A549 treated with Hydrocortisone at 1 μM for 4 hours (cell line): ENCODE measurements at places on chromosomes 3 and 15. TPM values are rescaled to one million over a fixed set of nuclear protein-coding genes. Genes with fewer than 3 reads are reported as not detected.

STAG1 gene
- total RNA-seq, result 7.7 to 12.0 TPM (median 9.2 TPM) in 5 replicates

NR1I2 gene
- total RNA-seq, result not detected in 5 replicates

COL6A5 gene
- total RNA-seq, result not detected in 5 replicates

GOLGA8K gene
- total RNA-seq, result 0.53 to 0.85 TPM (median 0.60 TPM) in 5 replicates

IL17RD gene
- total RNA-seq, result 0.54 to 1.4 TPM (median 1.1 TPM) in 5 replicates

RPUSD3 gene
- total RNA-seq, result 51.9 to 63.3 TPM (median 60.5 TPM) in 5 replicates

FRMD5 gene
- 2.0 to 2.9 TPM (median 2.5 TPM) in 5 replicates for total RNA-seq

CMTM8 gene
- total RNA-seq, result 9.8 to 13.3 TPM (median 12.0 TPM) in 5 replicates

SENP8 gene
- 2.1 to 2.5 TPM (median 2.3 TPM) in 5 replicates for total RNA-seq

FOXL2 gene
- total RNA-seq, result 3.3 to 5.0 TPM (median 4.3 TPM) in 5 replicates

TLR9 gene
- total RNA-seq, result 0.02 to 0.03 TPM in 2 of 5 replicates, not detected in the others

HAPLN3 gene
- 25.4 to 27.6 TPM (median 26.2 TPM) in 5 replicates for total RNA-seq

EPHB1 gene
- total RNA-seq, result 0.05 to 0.09 TPM (median 0.06 TPM) in 4 of 5 replicates, not detected in the other

STAB1 gene
- total RNA-seq, result 0.03 to 0.21 TPM (median 0.09 TPM) in 5 replicates

CCR9 gene
- total RNA-seq, result 0.03 TPM in 1 of 5 replicates, not detected in the others

LARP6 gene
- total RNA-seq, result 39.9 to 75.6 TPM (median 75.0 TPM) in 5 replicates

ADIPOQ gene
- total RNA-seq, result not detected in 5 replicates

FBXW12 gene
- total RNA-seq, result not detected in 5 replicates

RTP3 gene
- total RNA-seq, result not detected in 5 replicates

ARPIN gene
- 9.9 to 15.1 TPM (median 12.5 TPM) in 5 replicates for total RNA-seq

CFAP44 gene
- 1.3 to 1.7 TPM (median 1.4 TPM) in 5 replicates for total RNA-seq

FSD2 gene
- total RNA-seq, result not detected in 5 replicates

SLC12A1 gene
- total RNA-seq, result not detected in 5 replicates
